ENCODE measurements at places on chromosomes 12 and 14.

DNA sequence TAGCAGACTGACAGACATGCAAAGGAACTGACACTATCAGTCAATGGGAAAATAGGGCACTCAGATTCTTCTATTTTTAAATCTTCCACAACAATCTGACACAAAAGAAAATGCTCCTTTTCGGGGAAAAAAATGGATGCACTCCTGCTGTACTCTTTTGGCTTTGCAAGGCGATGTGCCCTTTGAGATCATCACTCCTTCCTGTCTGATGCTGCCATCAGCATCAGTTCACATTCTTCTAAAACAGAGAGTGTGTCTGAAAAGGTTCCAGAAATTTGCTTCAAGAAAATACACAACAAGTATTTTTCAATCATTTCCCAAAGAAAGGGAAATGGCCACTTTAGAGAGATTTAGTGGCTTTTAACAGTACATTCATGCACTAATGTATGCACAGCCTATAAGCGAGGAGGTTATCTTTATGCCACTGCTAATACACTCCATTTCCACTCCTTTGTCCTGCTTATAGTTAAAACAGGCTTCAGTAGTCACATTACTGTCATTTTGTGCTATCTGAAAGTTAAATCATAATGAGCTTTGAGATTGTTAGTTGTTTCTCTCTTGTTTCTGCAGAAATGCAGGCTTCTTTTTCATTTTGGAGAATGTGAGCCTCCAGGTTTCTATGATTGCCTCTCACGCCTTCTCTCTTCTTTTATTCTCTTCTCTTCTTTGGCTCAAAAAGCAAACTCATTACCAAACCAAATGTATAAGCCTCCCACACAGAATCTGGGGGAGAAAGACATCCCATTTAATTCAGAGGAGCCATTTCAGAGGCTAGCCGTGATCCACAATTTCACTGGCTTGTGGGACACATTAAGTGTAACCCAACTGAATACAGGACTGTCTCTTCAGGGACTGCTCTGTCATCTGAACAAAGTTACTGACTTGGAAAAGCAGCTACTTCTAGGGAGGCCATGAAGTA is 110.9 kb upstream of the CCDC196 start:
- DNase-seq = no peak

GRCh38 chr12:80625051-80625450 is 82.4 kb upstream of the MYF6 start:
- no peak for DNase-seq

GRCh38 chr14:92603309-92604242 is 90.0 kb downstream of the RIN3 start:
- DNase-seq = no peak

DNA sequence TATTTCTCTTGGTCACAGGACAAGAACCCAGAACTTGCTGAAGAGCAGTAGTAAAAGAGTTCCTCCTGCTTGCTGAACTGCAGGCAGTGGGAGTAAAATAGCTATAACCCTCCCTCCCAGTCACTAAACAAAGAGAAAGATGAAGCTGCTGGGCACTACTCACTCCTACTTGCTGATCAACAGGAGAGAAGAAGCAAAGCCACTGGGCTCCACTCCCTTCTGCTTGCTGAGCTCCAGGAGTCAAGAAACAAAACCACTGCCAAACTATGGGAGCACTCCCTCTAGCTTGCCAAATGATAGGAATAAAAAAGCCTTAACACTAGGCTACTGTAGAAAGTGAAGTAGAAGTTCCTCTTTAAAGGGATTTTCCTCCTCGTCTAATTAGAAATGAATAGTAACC is 155.3 kb downstream of the RASSF9 start:
- DNase-seq = no peak

DNA sequence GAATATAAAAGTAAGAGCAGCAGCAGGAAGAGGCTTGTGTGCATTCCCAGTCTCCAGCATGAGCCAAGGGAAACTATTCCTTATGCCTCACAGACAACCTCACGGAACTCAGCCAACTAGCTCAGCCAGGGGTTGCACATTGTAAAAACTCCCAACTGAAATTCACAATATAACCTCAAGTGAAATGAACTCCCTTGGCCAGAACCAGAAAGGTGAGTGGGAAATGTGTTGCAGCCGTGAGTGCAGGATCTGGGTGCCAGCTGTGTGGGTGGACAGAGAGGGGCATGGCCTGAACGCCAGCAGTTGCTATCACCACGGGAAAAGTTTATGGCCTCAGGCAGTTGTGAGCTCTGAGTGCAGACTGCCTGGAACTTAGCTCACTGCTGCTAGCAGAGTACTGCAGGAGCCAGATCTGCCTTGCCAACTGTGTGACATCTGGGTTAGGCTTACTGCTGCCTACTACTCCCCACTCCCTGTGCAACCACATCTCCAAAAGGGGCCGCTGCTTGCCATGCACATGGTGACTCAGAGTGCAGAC is 2.3 kb upstream of the CLEC1A start:
- no peak for DNase-seq

- no peak for DNase-seq
These were observed 697 bp upstream of the DNAJC14 start for GRCh38 chr12:55829967-55830600.

- DNase-seq = no peak
These were observed 63.3 kb downstream of the PPP1R12A start for GRCh38 chr12:79871621-79872020.

GRCh38 chr12:118060301-118061010 is 523 bp downstream of the WSB2 start:
- DNase-seq = no peak

- DNase-seq = no peak
These were observed 31.4 kb downstream of the VWF start for GRCh38 chr12:6092784-6093722.

DNA sequence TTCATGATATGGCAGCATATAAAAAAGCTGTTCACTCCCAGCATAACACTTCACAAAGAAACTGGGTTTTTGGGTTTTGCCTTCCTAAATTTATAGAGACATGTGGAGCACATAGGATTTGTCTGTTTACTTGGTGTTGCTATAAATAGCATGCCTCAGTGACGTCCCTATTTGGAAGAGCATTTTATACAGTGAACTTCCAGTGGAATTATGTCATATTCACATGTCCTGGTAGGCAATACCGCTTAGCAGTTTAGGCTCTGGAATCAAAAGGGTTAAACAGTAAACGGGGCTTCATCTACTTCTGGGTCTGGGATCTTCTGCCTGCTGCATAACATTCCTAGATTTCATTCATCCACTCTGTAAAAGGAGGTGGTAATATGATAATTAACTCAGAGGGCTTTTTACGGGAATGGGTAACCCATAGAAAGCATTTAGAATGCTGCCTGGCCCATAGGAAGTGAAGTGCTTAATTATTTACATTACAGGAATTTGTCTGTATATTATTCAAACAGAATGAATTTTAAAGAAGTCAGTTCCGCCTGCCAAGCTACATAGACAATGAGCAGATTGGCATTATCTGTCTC is 396.1 kb downstream of the TMTC2 start:
- DNase-seq = no peak

- peak; percentile 91 for DNase-seq
These were observed at the start of gene PSME2 for GRCh38 chr14:24146453-24146977. Gene PSME2 (minus strand): TSS chr14:24146610. CDS start chr14:24146581, 29 bp downstream.

- no peak for DNase-seq
These were observed 53.1 kb downstream of the GUCY2C start for GRCh38 chr12:14643251-14643650.

DNA sequence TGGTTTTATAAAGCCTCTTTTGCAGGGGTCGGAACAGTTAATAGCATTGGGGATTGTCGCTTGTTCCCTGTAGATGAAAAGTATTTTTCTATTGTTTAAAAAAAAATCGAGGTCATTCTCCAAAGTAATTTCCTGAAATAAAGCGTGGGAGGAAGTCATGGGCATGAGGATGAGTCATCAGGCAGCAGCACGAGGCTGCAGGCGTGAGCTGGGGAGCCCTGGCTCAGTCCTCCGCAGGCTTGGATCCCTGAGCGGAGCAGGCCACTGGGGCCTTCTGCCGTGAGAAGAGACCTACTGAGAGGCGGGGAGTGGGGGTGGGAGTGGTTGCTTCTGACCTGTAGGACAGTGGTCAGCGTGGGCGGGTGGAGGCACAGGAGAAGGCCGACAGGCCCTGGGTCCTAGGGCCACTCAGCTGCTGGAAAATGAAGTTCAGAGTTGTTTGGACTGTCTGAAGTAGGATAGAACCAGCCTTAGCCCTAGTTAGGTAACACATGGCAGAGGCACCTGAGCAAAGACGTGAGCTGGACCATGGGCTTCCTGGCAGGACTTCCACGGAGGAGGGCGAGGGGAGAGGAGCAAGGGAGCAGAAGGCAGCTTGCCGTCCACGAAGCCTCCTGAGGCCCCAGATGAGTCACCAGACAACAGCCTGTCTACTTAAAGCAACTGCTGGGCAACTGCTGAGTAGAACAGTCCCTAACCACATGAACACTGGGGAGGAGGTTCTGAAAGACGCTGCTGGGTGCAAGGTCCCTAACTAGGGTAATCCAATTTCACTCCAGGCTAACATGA is 21.1 kb upstream of the LGALS3 start:
- DNase-seq = no peak

GRCh38 chr12:75798136-75798926 is 233.2 kb downstream of the PHLDA1 start:
- no peak for DNase-seq

GRCh38 chr14:100048786-100049185 is 16.4 kb upstream of the EVL start:
- DNase-seq = no peak

DNA sequence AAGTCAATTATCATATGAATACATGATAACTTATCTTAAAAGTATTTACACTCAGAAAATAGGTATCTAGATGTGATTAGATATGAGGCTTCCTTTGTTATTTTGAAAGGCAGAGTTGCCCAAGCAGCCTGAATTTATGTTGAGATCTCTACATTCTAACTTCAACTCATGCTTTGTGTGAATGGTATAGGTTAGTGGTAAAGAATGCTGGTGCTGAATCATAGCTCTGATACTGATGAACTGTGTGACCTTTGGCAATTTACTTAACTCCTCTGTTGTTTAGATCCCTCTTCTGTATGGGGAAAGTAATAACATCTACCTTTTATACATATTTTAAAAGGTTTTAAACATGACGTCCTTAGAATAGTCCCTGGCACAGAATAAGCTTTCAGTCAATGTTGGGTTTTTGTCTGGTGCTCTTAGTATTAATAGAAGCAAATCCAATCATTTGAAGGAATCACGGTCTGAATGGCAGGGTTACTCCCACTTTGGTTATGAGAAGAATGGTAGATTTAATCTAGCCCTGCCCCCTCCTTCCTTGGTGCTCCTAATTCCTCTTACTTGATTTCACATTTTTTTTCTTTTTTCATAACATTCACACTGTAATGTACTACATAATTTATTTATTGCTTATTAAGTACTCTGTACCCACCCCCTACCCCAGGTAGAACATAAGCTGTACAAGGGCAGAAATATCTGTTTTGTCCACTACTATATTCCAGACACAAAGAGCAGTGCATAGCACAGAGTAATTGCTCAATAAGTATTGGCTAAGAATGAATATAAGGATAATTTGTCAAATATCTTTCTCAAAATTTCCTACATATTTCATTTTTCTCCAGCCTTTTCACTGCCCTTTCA is 203.3 kb upstream of the KRR1 start:
- DNase-seq = no peak

DNA sequence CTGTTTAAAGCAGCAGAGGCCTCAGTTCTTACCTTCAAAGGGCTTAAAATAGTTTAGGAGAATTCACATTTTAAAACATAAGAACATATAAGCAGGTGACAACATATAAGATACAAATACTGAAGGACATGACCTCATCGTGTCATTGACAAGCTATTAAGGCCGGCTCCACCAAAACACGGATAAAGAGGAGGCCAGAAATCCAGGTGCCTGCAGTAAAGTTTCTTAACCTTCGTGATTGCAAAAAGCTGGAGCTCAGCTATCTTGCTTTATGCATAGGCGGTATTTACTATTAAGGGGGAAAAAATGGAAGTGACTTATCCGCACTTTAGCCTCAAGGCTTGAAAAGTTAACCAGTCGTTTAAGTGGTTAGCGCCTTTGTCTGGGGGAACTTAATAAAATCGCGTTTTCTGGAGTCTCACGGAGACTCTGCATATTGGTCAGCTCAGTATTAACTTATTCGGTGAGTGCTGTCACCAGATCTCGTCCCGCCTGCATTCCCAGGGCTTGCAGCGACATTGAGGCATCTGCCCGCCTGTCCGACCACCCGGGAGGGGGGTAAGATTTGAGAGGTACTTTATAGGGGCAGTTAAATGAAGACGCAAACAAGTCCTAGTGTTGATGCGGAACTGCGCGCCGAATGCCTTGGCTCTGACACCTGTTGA is 1.1 kb upstream of the SP1 start:
- no peak for DNase-seq

GRCh38 chr12:132398386-132398991 is 69.1 kb upstream of the GALNT9 start:
- no peak for DNase-seq

DNA sequence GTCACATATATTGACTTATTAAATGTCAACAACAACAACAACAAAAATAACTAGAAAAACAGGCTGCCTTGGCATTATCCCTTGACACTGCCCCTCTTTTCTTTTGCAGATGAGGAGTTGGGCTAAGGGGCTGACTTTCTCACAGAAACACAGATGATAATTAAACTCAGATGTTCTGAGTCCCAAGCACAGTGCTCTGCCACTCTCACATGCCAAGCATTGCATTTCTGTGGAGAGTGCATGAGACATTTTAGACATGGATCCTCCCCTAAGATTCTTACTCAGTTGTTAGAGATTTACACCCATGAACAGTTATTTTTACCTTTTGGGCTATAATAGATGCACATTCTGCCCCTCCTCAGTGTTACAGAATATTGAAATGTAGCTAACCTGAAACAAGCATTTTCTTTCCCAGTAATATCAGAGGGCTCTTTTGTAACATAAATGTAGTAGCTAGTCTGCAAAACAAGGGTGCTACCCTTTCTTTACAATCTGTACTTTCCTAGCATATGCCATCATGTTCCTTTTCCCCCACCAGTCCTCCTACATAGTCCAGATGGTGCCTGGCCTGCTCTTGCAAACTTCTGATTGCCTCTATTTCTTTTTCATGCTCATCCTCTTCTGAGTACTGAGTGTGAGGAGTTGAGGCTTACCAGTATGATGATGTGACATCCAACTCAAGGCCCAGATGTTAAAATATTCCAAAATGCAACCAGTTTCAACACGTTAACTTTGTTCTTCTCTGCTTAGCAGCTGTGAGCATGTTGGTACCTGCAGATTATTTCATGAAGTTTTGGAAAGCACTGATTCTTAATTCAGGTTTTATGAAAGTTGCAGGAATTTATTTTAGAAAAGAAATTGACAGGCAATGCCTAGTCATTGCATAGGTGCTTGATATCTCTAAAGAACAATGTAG is 125.0 kb upstream of the ATP2B1 start:
- DNase-seq = no peak

DNA sequence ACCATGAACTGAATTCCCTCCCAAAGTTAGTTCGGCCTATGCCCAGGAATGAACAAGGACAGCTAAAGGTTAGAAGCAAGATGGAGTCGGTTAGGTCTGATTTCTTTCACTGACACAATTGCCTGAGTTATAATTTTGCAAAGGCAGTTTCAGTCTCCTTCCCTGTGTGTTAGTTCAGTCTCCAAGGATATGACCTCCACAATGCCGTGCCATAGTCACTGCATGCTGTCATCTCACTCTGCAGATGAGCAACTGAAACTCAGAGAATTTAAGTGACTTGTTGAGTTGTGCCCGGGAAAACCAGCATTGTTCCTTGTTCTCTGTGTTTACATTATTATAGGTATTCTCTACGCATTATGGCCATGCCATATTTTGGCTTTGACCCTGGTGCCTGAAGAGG is 10.1 kb upstream of the SERPINA1 start:
- DNase-seq = no peak
